Daoy (cell line): ENCODE measurements at places on chromosomes 11 and 22. TPM values are rescaled to one million over a fixed set of nuclear protein-coding genes. Genes with fewer than 3 reads are reported as not detected.

MIAT gene
- 0.06 and 0.27 TPM in 2 replicates for total RNA-seq

UPK3A gene
- total RNA-seq, result not detected in 2 replicates

CBLIF gene
- total RNA-seq, result not detected in 2 replicates

SMIM35 gene
- not detected in 2 replicates for total RNA-seq

PRR5 gene
- total RNA-seq, result 2.1 and 3.0 TPM in 2 replicates

GAS2 gene
- 0.71 and 1.2 TPM in 2 replicates for total RNA-seq

PGA5 gene
- not detected in 2 replicates for total RNA-seq

CLNS1A gene
- total RNA-seq, result 236 and 286 TPM in 2 replicates

SLC25A45 gene
- total RNA-seq, result 0.23 TPM in 1 of 2 replicates, not detected in the other

PITPNM1 gene
- 24.6 and 32.1 TPM in 2 replicates for total RNA-seq

HTR3A gene
- not detected in 2 replicates for total RNA-seq

SLC22A25 gene
- not detected in 2 replicates for total RNA-seq

ZBTB44 gene
- 17.4 and 19.8 TPM in 2 replicates for total RNA-seq

C22orf31 gene
- total RNA-seq, result not detected in 2 replicates

- DNase-seq, result no peak
Observed at GRCh38 chr11:90330632-90331031, 107.8 kb upstream of the CHORDC1 start.

DNA sequence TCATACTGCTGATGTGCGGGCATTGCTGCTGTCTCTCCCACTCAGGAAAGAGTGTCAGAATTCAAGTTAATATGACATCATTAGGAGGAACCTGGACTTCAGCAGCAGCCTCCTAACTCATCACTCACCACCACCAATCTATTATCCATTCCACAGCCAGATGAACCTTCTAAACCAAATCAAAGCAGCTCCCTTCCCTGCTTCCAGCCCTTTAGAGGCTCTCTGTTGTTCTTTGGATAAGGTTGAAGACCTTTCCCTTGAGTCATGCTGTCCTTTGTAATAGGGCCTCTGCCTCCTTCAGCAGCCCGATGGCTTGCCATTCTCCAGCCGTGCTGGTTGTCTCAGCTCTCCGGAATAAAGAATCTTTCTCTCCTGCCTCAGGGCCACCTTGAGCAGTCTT, 301.3 kb downstream of the DDX10 start:
- DNase-seq, result no peak

DNA sequence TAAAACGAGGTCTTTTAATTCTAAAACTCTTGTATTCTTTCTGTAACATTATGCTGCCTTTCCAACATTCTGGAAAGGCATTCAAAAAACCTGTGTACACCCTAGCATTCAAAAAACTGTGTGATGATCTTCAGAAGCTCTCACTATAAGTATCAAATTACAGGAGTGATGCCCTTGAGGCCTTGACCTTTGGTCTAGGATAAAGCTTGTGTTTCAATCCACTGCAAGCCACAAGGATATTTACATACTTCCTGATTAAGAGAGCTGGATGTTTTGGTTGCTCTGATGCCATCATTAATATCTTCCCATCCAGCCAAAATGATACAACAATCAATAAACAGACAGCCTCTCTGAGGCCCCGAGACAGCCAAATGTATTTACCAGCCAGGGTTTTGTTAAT, 11.9 kb downstream of the CLPB start:
- no peak for DNase-seq

GRCh38 chr11:57544566-57544965, 7.2 kb downstream of the SMTNL1 start:
- no peak for DNase-seq

DNA sequence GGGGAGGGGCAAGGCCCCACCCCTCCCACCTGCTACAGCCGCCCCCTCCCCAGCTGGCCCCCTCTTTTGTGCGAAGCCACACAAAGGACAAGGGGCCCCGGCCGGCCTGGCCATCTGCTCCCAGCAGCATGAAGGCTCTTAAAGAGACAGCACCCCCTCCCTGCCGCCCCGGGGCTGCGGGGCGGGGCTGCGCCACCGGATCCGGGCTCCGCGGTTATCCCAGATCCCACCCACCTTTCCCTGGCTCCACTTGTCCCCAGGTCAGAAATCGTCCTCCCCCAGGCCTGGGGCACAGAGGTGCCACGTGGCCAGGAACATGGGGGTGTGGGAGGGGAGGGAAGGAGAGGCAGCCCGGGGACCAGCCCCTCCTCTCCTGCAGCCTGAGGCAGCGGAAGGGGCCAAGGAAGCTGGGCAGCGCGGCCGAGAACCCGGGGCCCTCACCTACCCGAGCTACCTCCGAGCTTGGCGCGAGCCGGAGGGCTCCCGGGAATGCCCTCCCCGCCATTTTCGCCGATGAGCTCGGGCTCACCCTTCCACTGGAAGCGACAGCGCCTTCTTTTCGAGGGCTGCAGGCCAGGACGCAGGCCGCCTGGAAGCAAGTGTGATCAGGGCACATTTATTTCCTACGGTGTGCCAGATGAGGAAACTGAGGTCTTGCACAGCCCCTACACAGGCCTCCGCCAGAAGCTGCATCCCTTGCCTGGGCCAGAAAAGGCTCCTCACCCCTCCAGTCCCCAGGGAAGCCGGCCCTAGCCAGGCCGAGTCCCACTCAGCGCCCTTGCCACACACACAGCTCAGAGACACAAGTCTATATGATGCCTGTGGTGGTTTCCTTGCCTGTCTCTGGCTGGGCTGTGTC, 2.5 kb upstream of the RCOR2 start:
- no peak for DNase-seq

- no peak for DNase-seq
Observed at GRCh38 chr11:28133146-28133545, 25.0 kb downstream of the METTL15 start.

- DNase-seq, result no peak
Observed at GRCh38 chr22:39515266-39516050, 4.9 kb upstream of the ATF4 start.

DNA sequence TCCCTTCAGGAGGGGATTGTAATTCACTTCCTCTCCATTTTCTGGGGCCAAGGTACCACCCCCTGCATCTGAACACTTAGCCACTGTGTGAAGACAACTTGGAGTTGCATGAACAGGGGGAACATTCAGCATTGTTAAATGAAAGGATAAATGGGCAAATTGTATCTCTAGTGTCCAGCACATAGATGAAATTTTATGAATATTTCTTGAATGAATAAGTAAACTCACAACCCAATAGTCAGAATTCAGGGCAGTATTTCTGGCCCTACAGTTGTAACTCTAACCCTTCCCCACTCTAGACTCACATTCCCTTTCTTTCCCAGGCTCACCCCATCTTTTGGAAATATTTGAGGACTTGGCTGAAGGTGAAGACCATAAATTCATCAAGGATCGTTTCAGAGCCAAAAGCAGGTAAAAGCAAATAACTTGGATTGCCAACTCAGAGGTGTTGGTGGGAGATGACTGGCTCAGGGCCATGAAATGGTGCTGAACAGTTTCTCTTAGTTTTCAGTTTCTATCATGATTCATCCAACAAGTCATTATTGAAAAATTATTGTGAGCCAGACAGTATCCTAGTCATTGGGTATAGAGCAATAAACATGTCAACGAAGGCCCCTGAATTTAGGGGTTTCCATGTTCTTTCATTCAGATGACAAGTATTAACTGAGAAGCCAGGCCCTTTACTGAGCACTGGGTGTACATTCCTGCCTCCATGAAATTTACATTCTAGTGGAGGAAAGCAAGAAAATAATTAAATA, 33.3 kb upstream of the ZC3H12C start:
- DNase-seq, result no peak

GRCh38 chr11:57160665-57161064, 21.1 kb upstream of the LRRC55 start:
- DNase-seq, result no peak

DNA sequence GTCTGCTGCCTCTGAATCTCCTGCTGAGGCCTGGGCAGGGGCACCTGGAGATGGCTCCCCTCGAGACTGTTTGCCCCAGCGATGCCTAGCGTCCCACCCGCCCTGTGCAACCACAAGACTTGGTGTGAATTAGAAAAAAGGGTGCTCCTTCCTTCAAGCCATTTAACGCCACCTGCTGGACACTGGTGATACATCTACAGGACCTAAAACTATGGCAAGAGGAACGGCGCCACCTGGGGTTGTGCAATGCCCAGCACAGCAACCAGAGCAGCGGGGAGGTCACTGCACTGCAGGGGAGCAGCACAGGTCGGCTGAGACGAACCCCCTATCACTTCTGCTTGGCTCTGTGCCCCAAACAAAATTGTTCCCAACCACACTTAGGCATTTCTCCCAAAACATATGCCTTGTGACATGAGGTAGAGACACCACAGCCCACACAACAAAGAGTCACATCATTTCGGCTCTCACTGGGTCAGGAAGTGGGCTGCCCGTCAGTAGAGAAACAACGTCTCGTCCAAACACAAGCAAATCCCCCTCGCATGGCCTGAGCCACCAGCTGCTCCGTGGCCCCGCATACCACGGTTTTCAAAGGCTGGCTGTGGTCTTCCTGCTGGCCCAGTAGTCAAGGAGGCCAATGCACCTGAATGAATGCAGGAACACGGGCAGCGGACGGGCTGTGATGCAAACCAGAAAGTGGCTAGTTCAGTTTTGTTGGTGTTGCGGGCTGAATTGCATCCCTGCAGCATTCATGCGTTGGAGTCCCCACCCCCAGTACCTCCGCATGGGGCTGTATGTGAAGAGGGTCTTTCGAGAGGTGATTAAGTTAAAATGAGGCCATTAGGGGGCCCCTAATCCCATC, 171.9 kb downstream of the SHANK2 start:
- DNase-seq, result peak; percentile 85

- DNase-seq, result no peak
Observed at GRCh38 chr11:16012125-16012751, 344.1 kb downstream of the SOX6 start.

DNA sequence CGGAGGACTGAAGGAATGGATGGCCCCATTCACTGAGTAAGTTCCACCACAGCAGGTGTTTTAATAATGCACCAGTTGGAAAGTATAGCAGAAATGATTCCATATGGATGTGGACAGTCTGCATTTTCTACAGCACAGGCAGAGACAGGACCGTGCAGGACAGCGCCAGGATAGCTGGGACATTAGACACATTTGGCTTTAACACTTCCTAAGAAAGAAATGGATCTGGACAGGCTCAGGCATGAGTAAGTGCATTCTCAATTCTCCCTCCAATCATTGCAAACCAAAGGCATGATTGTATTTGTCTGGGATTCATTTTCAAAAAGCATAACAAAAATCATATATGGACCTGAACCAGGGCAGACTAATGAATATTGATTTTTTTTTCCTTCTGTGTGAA, 233.0 kb upstream of the POU2AF2 start:
- DNase-seq, result no peak

DNA sequence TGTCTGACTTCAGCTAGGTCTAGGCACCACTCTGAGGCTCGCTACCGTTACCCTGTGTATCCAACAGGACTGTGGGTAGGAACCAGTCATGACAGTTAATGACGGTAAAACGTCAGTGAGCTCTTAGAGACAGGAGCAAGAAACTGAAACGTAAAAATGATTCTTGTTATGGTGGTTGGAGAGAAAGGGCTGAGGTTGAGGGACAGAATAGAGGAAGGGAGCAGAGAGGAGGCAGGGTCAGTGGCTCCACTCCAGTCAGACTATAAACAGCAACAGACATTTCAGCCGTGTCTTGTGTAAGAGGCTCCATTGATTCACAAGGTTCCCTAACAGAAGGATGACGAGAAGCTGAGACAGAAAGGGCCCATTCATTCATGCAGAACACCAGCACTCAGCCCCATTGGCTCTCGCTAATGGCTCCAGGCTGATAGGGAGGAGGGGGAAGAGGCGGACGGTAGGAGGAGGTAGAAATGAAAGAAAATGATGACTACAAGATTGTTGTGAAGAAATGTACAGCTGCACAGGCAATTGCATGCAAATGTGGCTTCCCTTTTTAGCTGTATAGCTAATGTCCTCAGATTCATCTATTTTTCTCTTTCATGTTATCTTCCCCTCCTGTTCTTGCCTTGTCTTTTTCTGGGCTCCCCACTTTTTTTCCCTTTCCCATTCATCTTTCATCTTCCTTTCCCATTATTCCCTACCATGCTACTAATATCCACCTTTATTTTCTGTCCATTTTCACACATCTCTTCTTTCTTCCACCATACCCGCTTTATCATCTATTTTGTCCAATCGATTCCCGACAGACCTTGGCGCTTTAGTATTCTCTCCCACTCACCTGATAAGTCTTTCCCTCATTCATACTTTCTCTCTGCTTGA, 34.3 kb downstream of the ETS1 start:
- DNase-seq, result no peak

- DNase-seq, result no peak
Observed at GRCh38 chr22:38417252-38418060, 37.5 kb downstream of the KCNJ4 start.

GRCh38 chr11:67405196-67405567, 1.3 kb downstream of the TBC1D10C start:
- DNase-seq, result no peak

DNA sequence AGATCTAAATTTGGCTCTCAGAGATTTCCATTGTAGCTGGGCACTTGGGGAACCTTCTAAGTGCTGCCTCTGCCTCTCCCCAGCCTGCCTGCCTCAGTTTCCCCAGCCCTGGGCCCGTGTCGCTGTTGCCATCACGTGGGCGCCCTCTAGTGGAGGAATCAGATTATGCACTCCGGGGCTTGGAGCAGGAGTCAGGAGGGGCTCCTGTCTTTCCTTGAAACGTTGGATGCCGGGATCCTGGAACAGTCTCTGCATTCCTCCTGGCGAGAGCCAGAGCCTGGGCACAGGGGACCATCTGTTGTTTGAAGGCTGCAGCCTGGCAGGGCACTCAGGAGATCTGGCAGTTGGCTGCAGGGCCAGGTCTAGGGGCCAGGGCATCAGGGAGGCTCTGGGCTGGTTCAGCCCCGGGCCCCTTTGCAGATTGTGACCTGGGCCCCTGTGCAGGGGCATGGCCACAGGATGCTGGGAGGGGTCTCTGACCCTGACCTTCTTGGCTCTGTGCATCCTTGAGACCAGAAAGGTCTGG, 71.6 kb downstream of the LRP5 start:
- DNase-seq, result peak; percentile 41

GRCh38 chr11:35006389-35007128, 90.1 kb downstream of the PDHX start:
- peak; percentile 66 for DNase-seq

DNA sequence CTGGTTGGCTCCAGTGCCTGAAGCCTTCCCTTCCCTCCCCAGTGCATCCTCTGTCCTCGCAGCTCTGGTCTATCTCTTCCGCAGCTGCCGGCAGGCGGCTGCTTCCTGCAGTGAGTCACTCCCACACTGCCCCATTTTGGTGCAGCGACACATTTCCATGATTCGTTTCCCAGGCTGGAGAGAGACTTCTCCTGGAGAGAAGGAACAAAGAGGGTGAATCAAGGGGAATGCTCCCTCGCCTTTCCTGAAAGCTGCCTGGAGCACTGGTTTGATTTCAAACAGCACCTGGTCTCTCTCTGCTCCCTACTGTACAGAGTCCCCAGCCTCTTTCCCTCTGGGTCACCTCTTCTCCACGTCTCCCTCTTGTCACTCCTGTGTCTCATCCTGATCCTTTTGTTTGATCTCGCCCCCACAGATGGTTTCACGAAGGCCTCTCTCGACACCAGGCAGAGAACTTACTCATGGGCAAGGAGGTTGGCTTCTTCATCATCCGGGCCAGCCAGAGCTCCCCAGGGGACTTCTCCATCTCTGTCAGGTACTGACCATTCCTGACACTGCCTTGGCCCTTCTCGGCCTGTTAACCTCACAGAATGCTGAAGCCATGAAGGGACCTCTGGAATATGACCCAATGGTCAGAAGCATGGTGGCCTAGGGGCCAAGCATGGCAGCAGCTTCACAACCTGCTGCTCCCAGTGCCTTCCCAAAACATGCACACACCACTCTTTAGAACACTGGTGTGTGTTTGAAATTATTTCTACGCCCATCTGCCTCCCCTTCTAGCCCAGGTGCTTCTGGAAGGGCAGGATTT, at the start of gene TMA7B:
Gene TMA7B (plus strand): TSS at position 758 of the 808 bp plus-strand sequence. CDS start 3,978 bp downstream, outside the sequence.
- peak; percentile 79 for DNase-seq

- peak; percentile 57 for DNase-seq
Observed at GRCh38 chr11:63536669-63537292, at the start of gene PLAAT4. PLAAT4 (plus strand) TSS chr11:63536808; CDS start chr11:63536869, 61 bp downstream.
